ENCODE measurements at places on chromosomes 3 and 15.

DNA sequence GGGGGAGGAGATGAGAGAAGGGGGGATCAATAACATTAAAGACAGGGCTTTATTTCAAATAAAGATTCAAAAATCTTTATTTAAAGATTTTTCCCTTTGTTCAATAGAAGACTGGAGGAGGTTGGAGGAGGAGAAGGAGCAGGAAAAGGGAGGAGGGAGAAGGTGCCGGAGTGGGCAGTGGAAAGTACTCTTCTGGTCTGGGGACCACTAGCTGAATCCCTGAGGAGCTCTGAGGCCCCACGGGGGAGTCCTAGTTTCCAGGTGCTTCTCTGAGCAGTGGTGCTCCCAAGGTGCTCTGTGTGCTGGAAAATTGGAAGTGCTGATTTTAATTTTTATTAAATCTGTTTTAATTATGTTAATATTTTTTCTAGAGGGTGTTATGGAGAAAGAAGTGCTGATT lies 19.4 kb upstream of the SEMA4B start:
- no peak for DNase-seq

DNA sequence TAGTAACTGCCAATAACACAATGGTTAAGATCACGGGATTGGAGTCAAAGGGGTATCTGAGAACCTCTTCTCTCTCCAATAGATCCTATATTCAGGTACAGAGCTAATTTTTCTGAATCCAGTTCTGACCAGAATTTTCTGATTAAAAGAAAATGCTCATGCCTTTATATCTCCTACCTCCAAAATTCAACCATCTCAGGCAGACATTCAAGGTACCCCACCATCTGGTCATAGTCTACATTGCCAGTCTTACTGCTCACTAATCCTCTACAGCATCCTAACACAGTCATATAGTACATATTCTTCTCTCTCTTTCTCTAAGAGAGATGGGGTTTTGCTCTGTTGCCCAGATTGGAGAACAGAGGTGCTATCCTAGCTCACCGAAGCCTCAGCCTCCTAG lies 59.1 kb downstream of the LSAMP start:
- DNase-seq, result no peak

DNA sequence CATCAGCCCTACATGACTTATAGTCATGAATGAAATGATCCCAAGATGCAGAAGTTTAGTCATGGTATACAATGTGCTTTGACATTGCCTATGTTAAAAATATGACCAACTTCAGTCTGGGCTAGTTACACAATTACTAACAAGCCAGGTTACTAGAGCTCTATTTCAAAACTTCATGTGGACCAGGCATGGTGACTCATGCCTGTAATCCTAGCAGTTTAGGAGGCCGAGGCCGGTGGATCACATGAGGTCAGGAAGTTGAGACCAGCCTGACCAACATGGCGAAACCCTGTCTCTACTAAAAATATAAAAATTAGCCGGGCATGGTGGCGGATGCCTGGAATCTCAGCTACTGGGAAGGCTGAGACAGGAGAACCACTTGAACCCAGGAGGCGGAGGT lies 613.0 kb downstream of the CADM2 start:
- DNase-seq, result no peak

- no peak for DNase-seq
These were observed 22.6 kb downstream of the RARRES1 start for GRCh38 chr3:158709666-158710083.

- peak; percentile 18 for DNase-seq
These were observed 1.6 kb upstream of the GCNT3 start for GRCh38 chr15:59609730-59610712.

GRCh38 chr3:147113293-147114044 lies 292.9 kb downstream of the ZIC4 start:
- no peak for DNase-seq

DNA sequence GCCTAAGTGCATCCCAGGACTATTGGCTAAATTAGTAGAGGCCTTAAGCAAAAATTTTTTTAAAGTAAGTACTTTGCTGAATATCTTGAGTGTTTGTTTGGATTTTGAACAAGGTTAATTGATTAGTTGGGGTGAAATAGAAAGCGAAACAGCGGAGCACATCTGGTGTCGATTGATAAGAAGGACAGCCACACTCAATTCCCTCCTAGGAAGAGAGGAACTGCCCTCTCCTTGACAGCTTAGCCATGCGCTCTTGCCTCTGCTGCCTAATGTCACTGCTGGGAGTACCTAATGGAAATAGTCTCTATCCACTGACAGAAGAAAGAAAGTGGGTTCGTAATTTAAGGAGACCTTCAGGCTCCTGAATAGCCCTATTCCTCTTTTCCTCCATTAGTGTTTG lies 943.6 kb downstream of the DIPK2A start:
- DNase-seq, result no peak

- no peak for DNase-seq
These were observed 14.9 kb upstream of the MAGI1 start for GRCh38 chr3:66053550-66054094.

- DNase-seq, result no peak
These were observed 243.5 kb upstream of the SEMA6D start for GRCh38 chr15:47473832-47474231.

DNA sequence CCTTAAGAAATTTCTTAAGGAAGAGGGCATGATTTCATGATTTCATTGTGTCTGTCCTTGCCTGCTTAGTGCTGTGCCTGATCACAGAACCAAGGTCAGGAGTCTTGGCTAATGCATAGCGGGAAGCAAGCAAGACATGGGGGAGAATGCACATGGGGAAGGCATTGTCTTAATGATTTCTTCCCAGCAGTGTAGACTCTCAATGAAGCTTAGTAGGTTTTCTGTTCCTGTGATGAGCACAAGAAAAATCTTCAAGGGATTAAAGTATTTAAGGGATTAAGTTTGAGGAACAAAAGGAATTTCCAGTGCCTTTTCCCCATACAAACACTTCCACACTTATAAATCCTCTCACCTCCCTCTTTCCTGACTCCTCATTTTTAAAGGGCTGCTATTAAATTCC lies 46.9 kb upstream of the SEMA6D start:
- DNase-seq, result no peak

DNA sequence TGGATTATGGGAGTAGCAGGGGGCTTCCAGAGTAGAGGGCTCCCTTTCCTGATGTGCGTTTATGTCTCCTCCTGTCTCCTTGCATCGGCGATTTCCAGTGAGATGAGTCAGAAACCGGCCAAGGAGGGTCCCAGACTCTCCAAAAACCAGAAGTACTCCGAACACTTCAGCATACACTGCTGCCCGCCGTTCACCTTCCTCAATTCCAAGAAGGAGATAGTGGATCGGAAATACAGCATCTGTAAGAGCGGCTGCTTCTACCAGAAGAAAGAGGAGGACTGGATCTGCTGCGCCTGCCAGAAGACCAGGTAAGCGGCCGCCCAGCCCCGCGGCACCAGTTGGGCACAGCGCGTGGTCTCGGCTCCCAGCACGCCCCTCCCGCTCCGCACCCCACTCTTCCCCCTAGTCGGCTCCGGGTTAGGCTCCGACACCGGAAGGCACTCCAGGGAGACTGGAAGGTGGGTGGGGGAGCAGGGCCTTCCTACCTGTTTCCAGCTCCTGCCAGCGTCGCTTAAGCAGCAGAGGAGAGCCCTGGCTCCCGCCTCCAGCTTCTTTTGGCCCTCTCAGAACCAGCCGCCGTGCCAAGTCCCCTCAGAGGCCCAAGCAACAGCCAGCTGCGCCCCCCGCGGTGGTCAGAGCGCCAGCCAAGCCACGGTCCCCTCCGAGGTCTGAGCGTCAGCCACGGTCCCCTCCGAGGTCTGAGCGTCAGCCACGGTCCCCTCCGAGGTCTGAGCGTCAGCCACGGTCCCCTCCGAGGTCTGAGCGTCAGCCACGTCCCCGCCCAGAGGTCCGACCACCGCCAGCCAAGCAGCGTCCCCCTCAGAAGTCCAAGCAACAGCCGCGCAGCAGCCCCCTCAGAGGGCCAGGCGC lies 34.7 kb downstream of the MOBP start:
- no peak for DNase-seq

- no peak for DNase-seq
These were observed 23.9 kb upstream of the TM4SF1 start for GRCh38 chr3:149401212-149401925.

- peak; percentile 97 for DNase-seq
These were observed 12.2 kb upstream of the VIPR1 start for GRCh38 chr3:42490243-42490642.

GRCh38 chr3:150495563-150496168 lies 50.6 kb downstream of the SERP1 start:
- DNase-seq, result peak; percentile 67

DNA sequence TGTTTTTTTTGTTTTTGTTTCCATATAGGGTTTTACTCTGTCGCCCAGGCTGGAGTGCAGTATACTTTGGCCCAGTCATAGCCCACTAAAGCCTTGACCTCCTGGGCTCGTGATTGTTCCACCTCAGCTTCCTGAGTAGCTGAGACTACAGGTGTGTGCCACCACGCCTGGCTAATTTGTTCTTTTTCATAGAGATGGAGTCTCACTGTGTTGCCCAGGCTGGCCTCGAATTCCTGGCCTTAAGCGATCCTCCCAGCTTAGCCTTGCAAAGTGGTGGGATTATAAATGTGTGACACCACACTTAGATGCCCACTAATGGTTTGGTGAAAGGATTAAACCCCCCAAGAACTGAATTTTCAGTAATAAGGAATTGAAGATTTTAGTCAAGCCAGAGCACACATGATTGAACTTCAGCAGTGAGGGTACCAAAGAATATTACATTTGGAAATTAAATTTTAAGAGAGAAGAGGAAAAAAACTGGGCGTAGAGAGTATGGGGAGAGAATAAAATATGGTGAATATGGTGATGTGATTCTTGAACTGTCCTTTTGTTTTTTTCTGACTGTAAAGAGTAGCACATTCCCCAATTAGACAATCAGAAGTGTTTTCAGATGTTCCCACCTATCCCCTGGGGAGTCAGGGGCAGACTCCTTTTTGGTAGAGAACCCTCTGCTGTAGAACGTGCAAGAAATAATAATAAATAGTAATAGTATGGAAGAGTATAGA lies 208.1 kb downstream of the PTPRG start:
- no peak for DNase-seq

DNA sequence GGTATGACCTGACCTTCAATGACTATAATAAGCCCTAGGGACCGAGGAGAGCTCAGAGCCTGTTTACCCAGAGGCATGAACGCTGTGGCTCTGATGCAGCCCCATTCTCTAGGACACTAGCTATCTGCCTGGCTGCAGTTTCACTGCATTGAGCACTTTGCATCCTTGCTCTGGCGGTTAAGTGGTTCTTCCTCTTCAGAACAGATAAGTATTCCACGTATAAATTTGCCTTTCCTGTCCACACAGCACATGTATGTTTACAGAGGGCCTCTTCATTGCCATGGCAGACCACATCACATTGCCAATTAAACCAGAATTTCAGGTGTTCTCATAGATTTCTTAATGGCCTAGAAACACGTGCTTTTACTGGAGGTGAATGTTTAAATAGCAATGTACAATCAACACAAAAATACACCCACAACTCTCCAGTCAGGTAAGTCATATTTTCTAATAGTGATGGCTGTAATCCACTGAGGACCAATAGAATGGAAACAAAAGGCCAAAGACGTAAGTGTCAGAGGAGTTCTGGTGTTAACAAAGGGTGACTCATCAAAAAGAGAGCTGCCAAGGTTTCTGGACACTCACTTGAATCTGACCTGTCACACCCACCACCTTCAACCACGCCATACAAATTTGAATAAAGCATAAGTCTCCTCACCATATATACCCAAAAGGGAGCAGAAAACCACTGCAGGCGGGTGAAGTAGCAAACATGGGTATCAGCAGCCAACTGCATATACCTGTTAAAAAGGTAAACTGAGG lies 553.4 kb downstream of the OCA2 start:
- DNase-seq, result no peak

- no peak for DNase-seq
These were observed 3.3 kb upstream of the ADAMTS9 start for GRCh38 chr3:64691051-64691450.

- DNase-seq, result no peak
These were observed 161.6 kb downstream of the TIGIT start for GRCh38 chr3:114455432-114455831.

- no peak for DNase-seq
These were observed 96.5 kb upstream of the PHLDB2 start for GRCh38 chr3:111762537-111762936.

DNA sequence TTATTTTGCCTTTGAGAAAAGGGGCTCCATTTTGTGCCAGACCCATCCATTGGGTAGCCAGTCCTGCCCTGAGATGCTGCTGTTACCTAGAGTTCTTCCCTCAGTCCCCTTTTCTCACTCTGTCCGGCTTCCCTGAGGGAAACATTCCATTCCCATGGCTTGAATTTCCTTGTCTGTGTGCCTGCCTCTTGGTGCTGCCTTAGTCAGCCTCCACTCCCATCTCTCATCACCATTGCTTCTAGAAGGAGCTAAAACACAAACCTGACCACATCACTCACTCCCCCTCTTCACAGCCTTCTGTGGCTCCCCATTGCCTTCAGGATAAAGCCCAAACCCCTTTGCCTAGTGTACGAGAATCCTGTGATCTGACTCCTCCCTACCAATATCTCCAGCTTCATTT lies 25.2 kb upstream of the C2CD4B start:
- no peak for DNase-seq

DNA sequence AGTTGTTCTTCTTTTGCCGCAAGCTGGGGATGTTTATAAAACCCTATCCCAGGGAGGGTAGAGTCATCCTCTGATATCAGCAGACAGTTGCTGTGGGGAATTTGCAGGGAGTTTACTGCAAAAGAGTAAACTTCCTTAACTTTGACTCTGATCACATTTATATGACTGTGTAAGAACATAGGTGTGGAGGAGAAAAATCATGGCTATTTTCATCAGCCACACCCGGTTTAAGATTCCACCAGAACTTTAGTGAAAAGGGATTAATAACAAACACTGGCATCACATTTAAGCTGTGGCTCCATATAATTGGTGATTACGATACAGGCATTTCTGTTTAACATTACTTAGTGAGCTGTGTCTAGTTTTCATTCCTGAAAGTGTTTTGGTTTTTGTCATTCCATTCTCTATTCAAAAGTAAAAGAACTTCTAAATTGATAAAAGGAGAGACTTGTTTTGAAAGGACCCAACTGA lies 143.1 kb downstream of the MYLK start:
- DNase-seq, result no peak

DNA sequence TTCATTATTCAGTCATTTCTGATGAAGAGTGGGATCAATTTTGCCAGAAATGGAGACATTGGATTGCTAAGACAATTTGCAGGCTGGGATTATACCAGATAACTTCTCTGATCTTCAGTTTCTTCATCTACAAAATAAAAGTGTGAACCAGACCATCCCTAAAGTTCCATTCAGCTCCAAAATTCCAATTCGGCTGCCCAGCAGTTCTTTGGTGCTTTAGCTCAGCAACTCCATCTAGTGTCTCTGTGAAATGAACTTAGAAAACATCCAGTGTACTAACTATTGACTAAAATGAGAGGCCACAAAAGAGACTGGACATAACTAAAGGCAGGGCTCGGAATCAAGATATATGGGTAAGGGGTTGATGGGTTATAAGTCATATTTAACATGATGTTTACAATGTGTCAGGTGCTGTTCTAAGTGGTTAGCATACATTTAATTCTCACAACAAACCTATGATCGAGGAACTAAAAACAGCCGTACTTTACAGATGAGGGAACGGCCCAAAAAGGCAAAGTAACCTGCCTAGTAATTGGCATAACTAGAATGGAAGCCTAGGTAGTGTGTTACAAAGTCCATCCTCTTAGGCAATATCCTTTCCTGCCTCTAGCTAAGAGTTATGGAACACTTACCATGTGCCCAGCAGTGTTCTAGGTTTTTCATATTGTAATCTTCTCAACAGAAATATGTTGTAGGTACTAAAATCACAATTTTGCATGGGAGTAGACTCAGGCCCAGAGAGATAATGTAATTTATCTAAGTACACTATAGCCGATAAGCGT lies 17.0 kb downstream of the THAP10 start:
- DNase-seq, result no peak
